ENCODE measurements at places on chromosomes 7 and 10.

DNA sequence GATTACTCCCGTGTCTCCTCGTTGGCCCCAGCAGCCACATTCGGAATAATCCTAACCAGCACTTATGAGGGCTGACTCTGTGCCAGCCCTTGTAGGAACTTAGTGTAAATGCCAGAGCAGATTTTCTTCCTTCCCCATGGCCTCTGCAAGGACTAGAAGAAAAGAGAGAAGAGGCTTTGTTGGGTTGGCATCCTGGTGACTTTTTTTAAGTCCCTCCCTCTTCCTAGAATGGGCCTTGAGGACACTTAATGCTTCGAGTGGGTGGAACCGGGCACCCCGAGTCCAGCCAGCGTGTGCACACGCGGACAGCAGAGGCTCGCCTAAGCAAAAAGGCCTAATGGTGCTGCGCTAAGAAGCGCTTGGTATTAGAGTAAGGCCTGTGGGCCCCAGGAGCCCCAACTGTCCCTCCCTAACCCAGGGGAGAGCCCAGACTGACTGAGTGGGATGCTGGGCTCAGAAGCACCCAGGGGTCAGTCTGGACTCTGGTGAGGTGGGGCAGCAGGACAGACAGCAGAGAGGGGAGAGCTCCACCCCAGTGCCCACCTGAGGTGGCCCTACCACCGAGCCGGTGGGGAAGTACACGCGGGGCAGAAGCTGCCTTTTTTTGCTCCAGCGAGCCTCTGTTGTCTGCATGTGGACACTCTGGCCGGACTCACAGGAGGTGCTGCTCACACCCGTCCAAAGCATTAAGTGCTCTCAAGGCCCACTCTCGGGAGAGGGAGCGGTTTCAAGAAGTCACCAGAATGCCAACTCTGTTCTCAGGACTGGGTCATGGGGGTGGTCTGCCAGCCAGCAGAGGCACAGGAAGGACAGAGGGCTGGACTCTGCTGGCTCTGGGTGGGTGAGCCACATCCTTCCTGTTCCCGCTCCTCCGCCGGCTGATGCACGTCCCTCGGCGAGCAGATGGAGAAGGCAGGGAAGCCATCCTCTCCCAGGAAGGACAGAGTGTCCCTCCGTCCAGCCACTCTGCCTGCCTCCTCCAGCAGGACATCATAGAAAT is 12.5 kb downstream of the ITPRIP start:
- no peak for DNase-seq

DNA sequence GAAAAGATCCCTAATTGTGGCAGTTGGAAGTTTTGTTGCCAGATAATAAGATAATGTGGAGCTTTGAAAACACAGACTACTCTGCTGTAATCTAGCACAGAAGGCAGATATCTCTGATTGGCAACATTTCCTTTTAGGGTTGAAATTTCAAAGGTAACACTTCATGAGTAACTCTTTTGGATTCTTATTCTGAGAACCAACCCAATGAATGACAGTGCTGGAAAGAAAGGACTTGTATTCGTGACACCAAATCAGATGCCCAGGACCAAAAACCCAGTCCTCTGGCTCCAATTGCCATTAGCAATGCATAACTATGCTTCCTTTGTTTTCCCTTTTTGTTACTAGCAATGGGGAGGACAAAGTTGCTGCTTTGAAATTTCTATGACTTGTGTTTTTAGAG is 41.0 kb upstream of the ELMO1 start:
- DNase-seq, result no peak

DNA sequence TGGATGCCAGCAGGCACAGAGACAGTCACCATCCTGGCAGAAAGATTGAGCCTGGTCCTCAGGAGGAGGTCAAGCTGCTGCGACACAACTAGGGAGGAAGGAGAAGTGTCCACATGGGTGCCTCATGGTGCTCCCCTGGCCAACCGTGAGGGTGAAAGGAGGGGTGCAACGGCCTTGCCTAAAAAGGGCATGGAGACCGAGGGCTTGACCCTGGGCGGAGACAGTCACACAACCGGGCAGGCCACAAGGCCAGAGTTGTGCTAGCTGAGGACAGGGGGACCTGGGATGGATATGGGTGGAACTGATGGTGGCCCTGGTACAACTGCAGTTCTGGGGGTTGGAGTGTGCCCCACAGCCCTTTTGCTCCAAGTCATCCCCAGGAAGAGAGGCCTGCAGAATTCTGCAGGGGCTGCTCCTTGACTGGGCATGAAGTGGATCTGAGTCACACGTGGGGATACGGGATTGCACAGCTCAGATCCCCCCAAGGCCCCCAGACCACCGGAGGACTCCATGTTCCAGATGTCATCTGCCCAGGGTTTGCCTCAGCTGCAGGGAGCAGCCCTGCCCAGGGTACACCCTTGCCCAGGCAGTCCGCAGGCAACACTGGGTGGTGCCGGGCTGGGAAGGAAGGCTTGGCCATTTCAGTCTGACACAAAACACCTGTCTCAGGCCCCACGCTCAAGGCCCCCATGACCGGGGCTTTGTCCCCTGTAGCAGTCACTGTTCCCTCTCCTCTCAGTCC is 602.3 kb upstream of the MGMT start:
- DNase-seq, result no peak

DNA sequence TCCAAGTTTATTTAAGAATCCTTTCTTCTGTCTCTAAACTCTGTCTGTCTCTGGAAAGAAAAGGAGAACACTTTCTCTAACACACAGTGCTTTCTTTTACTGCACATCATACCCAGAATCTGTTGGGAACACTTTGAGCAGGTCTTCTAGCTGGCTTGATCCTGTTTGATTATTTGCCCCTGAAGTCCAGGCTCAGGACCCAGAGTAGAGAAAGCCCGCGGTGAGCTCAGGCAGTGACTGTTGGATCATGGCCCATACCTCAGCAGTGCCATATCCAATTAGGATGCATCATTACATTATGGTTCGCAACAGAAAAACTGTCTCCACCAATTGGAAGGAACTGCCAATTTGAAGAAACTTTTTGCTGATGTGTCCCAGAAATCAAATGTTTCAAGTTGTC is 51.4 kb downstream of the ATOH7 start:
- DNase-seq, result no peak

DNA sequence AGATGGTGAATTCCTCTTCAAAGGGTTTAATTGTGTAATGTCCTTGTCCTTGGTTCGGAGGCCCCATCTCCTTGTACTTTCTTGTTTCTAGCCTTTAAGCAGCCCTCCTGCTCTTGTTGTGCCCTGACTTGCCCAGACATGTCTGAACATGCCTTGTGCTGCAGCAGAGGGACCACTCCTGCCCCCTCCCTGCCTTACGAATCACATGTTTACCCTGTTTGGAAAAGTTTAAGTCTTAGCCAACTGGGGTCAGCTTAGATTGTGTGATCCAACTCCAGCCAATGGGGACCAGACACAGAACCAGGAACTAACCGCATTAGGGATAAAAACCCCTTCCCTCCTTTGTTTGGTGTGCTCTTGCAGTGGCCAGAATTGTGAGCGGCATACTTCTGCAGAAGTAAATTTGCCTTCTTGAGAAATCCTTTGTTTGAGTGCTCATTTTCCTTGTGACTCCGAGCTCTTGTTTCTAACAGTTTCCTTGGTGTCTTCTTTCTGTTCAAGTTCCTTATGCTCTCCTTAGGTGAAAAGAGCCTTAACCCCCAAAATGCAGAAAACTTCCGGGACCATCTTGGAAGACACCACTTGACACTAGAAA is 29.4 kb downstream of the CLRN3 start:
- DNase-seq, result no peak
